ENCODE measurements at places on chromosomes 4 and X.

- no peak for DNase-seq
Observed at GRCh38 chrX:16870862-16871815, 977 bp upstream of the RBBP7 start.

DNA sequence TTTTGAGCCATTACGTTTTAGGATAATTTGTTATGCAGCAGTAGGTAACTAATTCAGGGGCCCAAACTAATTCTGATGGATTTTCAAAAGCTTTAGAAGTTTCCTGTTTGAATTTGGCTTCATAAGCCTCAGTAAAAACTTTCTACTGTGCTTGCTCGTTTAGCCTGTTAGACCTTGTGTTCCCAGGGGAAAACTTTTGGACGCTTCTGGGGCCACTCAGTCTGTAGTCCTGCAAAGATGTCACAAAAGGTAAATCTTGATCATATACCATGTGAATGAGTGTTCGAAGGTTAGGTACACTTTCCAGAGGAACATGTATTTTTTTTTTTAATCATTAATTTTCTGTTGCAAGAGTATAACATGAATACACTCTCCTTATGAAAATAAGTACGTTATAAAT lies 70.7 kb downstream of the SUPT20HL2 start:
- DNase-seq = no peak

DNA sequence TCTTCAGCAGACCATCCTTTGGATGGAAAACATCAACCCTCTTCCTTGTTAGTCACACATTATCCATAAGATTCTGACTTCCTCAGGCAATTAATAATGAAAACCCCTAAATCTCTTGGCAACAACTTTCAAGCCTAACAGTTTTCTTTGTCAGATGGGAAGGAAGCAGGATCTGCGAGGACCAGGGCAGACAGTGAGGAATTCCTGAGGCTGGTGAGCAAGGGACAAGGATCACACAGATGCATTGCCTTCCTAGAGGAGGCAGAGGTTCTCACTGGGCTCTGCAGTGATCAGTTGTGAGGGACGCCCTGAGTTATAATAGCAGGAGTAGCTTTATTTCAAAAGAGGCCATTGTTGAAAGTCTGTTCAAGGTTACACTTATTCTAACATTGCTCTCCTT lies 195.4 kb downstream of the SLIT2 start:
- no peak for DNase-seq

DNA sequence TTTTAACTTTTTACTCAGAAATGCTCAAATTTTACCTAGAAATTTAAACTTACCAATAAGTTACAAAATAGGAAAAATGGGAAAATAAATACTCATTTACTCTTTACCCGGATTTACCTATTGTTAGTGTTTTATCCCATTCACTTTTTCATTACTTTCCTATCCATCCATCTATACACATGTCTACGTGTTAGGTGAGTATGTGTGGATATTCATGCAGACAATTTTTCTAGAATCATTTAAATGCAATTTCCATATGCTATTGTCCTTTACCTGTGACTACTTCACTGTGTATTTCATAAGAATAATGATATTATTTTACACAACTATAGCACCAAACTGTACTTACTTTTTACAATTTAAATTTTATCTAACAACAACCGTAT lies 896.6 kb upstream of the INTU start:
- no peak for DNase-seq

DNA sequence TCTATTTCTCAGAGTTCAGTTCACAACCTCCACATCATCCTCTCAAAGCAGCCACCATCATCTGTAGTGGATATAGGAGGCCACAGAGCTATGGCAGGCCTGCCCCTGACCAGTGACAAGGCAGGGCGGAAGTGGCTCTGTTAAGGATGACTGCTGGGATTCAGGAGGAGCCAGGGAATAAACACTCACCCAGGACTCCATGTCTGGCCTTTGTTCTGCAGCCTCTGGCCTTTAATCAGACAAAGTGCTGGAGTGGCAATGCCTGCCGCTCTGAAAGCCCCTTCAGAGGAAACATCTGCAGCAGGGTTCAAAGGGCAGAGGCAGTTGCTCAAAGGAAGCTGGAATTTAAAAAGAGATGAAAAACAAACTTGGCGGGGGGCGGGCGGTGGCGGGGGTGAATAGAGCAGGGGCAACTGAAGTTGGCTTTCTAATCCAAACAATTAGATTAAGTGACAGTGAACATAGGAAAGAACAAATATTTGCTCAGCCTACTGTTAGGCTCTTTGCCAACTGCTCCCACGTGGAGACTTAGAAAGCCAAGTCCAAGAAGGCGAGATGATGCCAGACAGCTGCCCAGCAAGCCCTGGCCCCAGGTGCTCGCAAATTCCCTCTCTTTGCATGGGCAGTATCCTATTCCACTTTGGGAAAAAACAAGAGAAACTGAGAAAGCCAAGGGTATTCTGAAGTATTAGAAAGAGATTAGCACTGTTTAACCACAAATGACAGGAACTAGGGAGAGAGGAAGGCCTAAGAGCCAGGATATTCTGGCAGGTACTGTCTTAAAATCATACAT lies 5.5 kb downstream of the MPP1 start:
- DNase-seq = peak; percentile 80

- no peak for DNase-seq
Observed at GRCh38 chr4:158090323-158090722, 82.5 kb downstream of the GASK1B start.

- DNase-seq = no peak
Observed at GRCh38 chrX:8960957-8961468, 72.9 kb downstream of the FAM9B start.

GRCh38 chr4:42293967-42294813 lies 103.1 kb upstream of the SHISA3 start:
- DNase-seq = no peak

DNA sequence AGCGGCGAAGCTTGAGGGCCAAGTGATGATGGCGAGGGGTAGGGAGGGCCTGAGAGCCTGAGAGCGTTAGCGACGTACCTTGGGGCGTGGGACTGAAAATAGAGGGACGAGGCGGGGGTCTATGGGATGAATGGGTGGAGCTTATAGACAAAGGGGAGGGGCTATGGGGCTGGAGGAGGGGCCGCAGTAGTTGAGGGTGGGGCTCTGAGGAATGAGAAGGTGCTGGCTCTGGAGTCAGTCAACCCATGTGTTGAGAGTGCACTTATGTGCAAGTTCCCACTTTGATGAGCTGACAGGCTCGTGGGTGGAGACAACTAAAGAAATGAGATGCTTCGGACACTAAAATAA lies 488 bp downstream of the TBC1D25 start:
- DNase-seq = peak; percentile 70

GRCh38 chrX:41946235-41946634 lies 22.9 kb upstream of the CASK start:
- DNase-seq = no peak

DNA sequence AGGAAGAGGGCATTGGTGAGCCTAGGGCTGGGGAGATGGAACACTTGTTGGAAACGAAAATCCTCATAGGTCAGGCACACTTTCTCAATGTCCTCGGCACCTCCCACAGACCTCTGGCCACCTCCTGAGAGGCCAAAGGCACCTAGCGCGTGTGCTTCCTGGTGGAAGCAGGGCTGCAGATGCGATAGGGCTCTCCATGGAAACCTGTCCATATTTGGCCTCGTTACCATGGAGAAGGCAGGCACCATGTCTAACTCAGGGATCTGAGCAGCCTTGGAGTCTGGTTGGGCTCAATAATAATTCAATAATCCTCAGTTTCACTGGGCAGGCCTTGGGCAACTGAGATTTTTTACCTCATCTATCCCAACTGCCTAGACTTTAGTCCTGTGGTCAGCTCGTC lies 58.3 kb downstream of the RAI2 start:
- no peak for DNase-seq

GRCh38 chr4:43709443-43709842 lies 739.2 kb downstream of the KCTD8 start:
- DNase-seq = no peak

All from NCI-H187 (cell line).